GM20000 (cell line): ENCODE measurements at places on chromosomes 12 and 14.

DNA sequence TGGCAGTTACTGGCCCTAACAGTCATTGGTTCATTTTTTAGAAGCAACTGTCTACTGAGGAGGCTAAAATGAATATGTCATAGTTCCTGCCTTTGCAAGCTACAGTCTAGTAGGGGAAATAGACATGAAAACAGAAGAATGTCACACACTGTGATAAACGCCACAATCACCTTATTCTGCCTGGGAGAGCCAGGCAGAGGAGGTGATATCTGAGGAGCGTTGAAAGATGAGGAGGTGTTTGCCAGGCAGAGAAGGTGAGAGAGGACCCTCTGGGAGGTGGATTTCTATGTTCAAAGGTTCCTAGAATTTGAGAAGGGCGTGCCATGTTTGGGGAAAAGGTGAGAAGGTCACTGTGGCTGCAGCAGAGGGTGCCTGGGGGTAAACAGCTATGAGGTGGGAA, 185.7 kb downstream of the PAX9 start:
- DNase-seq: no peak

DNA sequence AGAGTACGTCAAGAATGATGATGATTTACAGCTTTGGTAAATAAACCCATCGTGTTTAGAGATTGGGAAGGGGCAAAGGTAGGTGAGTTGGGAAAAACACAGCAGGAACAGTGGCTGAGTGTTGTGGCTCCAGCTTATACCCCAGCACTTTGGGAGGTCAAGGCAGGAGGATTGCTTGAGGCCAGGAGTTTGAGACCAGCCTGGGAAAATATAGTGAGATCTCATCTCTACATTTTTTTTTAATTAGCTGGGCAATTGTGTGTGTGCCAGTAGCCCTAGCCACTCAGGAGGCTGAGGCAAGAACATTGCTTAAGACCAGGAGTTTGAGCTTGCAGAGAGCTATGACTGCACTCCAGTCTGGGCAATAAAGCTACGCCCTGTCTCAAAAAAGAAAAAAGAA, 77.1 kb downstream of the RASSF9 start:
- DNase-seq: no peak

GRCh38 chr12:122834921-122835749, at the start of gene HIP1R:
Gene HIP1R, plus strand, starts transcription at chr12:122835457. Its CDS starts 94 bp downstream, at chr12:122835551.
- DNase-seq: peak; percentile 90

GRCh38 chr12:23253191-23253590, 628.2 kb downstream of the ETNK1 start:
- DNase-seq: no peak

DNA sequence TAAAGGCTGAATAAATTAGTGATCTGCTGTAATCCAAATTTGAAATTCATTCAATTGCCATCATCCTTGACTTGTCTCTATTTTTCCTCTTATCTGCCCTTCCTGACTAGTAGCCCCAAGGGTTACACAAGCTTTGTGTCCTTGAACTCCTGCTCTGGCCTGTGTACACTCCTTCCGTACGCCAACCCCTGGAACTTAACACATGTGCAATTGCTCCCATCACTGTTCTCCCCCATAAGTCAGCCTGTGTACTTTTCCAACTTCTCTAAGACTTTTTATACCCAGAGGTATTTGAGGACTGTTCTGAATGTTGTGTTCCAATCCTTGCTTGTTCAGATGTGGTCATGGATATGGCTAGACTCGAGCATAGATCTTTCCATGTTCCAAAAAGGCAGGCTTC, 171.1 kb upstream of the G2E3 start:
- DNase-seq: no peak

GRCh38 chr12:86741531-86741930, 485.3 kb upstream of the MGAT4C start:
- no peak for DNase-seq

DNA sequence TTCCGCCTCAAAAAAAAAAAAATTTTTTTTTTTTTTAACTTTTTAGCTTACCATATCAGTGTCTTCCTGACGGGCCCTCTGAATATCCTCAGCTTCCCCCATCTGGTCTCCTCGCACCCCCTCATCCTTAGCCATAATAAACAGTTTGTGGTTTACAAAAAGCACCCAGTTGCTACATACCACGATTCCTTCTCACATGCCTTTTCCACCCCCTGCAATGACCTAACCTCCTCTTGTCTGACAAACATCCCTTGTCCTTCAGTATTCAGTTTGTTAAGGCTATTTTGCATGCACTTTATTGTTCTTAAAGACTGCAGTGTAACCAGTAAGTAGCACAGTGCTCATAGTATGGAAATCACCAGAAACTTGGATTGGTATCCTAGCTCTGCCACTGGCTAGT, 88.5 kb downstream of the PPM1H start:
- no peak for DNase-seq

- DNase-seq: no peak
Measured at GRCh38 chr14:68941820-68942219, 37.3 kb downstream of the ACTN1 start.

DNA sequence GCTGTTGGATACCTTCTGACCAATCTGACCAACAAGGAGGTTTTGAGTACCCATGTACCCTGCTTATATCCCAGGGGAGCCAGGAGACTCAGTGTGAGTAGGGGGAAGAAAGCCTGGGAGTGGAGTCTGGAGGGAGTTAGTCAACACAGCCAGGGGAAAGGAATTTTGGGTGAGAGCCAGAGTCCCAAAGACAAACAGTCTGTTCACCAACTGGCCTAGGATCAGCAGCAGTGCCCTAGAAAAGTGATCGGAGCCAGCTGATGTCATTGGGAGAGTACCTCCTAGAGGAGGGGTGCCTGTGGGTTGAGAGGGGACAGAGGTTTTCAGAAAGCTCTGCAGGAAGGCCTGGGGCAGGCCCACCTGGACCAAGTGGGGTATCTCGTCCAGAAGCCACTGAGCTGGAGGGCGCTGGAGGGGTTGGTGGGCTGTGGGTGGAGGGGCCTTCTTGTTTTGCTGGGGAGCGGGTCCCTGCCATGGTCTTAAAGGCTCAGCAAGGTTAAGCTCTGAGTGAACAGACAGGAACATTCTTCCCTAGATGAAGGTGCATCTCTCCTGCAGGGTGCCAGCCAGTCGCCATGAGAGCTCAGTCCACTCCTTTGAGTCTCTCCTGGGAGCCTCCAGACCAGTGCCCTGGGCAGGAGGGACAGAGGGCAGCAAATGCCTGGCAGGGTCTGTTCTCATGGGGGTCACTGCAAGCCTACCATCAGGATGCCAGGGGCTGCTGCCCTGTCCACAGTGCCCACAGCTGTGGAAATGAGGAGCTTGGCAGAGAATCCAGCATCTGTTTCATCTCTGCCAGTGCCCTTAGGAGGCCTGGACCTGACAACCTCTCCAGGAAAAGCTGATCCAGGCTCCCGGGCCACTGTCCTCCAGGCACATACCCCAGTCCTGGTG, 63.6 kb downstream of the CHGA start:
- DNase-seq: no peak

DNA sequence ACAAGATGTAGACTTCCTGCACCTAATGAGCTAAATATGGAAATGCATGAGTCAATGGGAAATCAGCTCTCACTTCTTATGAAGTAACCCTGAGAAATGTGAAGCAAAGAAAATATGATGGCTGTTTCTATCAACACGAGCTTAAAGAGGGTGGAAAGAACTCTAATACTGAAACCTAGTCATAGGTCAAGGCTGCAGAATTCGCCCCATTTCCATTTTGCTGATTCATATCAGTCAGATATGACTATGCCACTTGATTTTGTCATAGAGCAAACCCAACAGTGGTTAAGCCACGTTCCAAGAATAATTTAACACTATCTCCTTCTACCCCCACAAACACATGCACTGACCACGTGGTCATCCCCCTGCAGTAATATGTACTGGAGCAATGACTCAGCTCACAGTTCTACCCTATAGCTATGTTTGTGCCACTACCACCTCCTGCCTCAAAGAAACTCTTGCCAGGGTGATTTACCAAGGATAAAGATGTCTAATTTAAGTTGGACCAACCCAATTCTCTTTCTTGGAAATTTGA, 157.5 kb downstream of the TMTC3 start:
- peak; percentile 41 for DNase-seq

GRCh38 chr14:72559669-72560255, 334.1 kb downstream of the DPF3 start:
- no peak for DNase-seq

DNA sequence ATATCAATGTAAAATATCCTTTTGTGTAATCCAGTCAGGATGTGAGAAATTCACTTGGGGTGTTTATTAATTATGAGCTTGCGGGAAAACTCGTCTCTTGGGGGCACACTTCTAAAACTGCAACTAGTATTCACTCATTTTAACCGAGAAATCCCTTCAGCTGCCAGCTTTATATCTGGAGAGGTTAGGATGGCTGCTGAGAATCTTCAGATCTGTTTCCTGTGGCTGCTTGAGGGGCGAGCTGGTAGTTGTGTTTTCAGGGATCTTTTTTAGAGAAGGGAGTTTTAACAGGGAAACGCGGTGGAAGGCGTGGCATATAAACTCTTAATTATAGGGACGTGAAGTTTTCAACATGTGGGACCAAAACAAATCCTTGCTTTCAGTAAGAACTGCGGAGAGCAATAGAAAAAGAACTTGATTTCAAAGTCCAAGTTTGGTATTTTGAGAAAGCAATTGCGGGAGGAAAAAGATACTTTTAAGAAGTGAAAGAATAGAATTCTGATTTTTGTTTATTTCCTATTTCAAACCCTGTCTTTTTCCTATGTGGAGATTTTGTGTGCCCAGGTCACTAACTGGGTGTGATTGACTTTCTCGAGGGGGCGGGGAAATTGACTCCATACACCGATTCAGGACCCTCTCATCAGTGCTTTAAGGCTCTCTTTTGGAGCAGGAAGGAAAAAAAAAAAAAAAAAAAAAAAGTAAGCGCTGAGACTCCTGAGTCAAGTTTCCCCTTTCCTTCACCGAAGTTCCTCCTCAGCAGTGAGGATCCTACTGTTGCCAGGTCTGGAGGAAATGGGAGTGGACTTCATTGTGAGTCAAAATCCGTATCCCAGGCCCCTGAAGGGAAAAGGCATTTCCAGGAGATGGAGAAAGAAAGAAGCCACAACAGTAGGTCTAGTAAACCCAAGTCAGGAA, 1.1 kb downstream of the PPFIBP1 start:
- no peak for DNase-seq

GRCh38 chr12:31477687-31478086, 113.2 kb downstream of the DENND5B start:
- peak; percentile 11 for DNase-seq

DNA sequence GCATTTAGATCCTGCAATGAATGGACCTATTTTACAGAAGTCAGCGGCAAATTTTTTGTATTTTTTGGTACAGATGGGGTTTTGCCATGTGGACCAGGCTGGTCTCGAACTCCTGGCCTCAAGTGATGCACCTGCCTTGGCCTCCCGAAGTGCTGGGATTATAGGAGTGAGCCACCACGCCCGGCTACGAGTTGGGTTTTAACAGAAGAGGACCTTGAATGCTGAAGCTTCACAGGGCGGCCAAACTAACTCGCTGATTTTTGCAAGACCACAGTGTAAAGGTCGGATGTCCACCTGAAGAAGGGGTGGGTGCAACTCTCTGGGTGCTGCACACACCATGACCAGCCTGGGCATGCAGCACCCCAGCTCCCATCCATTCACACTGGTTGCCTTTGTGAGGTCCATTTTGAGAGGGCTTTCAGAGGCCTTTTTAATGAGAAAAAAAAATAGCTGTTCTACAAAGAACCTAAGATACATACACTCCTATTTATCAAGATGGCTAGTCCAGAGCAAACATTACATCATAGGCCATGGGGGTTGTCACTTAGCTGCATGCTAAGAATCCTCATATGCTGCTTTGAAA, 21.6 kb upstream of the CDK2AP1 start:
- DNase-seq: no peak

DNA sequence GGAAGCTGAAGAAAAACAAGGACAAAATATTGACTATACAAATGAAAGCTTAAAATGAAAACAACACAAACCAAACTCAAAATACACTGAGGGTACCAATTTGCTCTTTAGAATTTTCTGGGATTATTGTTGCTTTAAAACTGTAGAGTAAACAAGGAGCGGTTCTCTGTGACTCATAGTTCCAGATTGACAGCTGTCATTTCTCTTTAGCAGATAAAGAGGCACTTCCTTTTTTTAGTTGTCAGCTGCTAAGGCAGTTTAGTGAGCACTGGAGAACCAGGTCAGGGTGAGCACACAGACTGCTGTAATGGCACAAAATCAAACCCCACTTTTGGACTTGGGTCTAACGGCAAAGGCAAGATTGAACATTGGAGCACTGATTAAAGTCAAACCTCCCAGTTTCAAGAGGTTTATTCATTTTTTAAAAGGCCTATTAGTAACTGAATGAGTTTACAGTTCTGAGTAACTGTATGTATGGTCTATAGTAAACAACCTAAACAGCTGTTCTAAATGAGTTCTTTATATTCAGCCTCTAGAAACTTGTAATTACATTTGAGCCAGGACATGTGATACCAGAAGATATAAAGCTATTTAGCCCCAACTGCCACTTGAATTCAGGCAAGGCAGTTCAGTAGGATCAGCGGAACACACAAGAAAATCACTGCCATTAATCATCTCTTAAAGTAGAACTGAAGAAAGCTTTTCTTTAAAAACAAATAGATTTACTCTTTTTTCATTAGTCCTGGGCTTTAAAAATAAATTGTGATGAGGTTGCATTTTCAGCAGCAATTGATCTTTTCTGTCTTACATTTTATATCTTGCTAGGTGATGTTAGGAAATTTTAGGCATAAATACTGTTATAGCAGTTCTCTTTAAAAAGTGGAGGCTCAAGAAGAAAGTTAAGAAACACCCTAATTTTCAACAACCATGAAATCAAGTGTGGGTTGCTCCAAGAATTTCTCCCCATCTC, 71.7 kb upstream of the PRICKLE1 start:
- no peak for DNase-seq

DNA sequence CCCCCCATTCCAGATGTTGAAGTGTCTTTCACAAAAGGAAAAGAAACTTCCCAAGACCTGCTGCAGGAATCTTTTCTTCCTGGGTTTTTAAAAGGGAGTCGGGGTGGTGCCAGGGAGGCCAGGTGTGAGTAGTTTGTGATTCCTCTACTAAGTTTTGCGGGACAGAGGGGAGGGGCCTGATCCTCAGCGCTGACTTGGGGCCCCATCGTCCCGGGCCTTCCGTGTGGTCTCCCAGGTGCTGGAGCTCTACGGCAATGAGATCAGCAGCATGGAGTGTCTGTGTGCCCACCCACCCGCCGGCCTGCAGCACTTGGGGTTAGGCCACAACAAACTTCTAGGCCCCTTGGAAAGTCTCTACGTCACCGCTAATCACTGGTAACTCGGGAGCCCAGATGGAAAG, 4.5 kb downstream of the LRRC43 start:
- DNase-seq: no peak

DNA sequence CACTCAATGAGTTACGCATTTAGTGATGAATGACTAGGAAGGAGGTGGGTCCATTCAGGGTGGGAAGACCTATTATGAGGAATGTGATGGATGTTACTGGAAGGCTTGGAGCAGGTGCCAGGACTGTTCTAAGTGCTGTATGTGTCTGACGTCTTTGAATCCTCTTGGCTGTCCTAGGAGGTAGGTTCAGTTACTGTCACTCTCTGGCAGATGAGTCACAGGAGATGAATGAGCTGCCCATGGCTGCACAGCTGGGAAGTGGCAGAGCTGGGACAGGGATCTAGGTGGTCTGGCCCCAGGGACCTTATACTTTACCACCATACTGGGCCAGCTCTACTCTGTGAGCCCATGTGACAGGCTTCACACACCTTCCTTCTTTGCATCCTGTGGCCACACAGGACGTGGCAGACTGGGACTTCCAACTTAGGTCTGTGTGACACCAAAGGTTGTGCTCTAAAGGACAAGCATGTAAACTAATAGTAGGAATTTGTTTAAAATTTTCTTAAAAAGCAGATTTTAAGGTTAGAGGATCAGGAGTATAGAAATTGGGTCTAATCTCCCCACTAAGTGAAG, 24.0 kb downstream of the TCTN1 start:
- no peak for DNase-seq

GRCh38 chr12:70351076-70351475, 15.0 kb upstream of the KCNMB4 start:
- no peak for DNase-seq

GRCh38 chr14:103386713-103387329, 1.6 kb downstream of the MARK3 start:
- no peak for DNase-seq
